ENCODE measurements at places on chromosomes 1 and 21. TPM values are rescaled to one million over a fixed set of nuclear protein-coding genes. Genes with fewer than 3 reads are reported as not detected.

The INAVA gene
- total RNA-seq: not detected

The BSND gene
- total RNA-seq: not detected

The CRNN gene
- total RNA-seq: not detected

The ETV3L gene
- not detected for total RNA-seq

The SGIP1 gene
- total RNA-seq: not detected

The TRABD2B gene
- total RNA-seq: not detected
